SK-N-DZ (cell line): ENCODE measurements at places on chromosomes 7 and 10.

DNA sequence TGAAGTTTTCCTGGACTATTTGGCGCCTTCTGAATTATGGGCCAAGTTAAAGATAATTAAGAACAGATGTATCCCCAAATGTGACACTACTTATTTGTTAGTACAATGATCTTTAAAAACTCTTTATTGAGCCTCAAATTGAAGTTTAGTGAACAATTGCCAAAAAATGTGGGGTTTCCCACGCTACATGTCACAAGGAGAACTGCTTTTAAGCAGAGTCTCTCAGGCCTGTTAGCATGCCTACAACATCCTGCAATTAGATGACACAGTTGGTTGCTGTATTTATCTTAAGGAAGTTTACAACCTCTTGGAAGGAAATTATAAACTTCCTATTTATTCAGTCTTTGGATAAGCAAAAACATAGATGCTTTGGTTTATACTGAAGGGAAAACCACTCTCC is 733.0 kb downstream of the TNS3 start:
- no peak for DNase-seq

DNA sequence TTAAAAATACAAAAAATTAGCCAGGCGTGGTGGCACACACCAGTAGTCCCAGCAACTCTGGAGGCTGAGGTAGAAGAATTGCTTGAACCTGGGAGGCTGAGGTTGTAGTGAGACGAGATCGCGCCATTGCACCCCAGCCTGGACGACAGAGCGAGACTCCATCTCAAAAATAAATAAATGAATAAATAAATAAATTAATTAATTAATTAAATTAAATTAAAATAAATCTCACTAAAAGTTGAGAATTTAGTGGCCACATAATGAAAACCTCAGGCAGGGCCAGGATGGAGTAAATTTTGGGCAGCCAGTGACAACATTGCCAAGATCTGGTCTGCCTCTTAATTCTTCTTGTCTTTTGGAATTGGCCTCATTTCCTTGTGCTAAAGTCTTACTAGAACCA is 187.5 kb upstream of the FEZF1 start:
- DNase-seq: no peak

DNA sequence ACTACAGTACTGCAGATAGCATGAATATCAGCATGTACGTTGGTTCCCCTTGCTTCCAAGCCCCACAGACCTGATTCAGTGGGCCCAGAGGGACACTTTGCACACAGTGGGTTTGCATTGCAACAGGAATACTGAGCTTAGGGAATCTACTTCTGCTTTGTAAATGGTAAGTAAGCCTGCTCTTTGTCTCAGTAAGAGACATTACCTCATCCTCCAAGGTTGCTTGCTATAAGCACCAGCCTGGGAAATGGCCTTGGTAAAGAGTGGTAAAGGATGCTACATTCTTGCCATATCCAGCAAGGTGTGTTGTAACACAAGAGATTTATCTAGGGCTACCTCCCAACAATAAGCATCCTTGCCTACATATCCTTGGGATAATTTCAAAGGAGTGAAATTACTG is 730.5 kb downstream of the INHBA start:
- no peak for DNase-seq

GRCh38 chr7:50812841-50813475 is 30.3 kb upstream of the GRB10 start:
- no peak for DNase-seq

- no peak for DNase-seq
Observed at GRCh38 chr10:70354556-70354955, 27.9 kb downstream of the LRRC20 start.

GRCh38 chr10:6047847-6048246 is 14.3 kb downstream of the IL2RA start:
- DNase-seq: no peak

DNA sequence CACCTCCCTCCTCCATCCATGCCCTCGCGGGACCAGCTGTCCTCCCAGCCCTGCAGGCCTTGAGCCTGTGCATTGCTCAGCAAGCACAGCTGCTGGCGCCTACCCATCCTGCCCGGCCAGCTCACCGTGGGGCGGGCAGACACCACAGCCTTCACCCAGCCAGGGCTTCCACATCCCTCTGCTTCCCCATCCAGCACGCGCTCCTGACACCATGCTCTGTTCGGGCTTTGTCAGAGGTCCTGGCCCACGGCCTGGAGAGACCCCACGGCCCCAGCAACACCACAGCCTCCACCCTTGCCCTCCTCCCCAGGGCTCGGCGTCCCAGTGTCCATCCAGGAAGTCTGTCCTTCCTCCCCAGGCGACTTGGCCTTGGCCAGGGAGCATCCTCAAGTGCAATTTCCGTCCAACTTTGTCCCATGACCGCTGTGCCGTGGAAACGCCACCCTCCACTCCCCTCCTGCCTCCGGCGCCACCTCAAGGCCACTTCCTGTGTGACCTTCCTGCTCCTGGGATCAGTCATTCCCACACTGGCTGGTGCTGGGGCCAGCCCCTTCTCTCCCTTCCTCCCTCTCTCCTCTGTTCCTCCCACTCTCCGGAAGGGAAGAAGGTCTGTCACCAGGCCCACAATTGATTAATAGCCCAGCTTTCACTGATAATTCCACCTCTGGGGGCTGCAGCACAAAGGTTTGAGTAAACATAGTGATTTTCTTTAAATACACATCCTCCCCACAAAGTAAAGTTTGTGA is 71.5 kb upstream of the SMNDC1 start:
- no peak for DNase-seq

DNA sequence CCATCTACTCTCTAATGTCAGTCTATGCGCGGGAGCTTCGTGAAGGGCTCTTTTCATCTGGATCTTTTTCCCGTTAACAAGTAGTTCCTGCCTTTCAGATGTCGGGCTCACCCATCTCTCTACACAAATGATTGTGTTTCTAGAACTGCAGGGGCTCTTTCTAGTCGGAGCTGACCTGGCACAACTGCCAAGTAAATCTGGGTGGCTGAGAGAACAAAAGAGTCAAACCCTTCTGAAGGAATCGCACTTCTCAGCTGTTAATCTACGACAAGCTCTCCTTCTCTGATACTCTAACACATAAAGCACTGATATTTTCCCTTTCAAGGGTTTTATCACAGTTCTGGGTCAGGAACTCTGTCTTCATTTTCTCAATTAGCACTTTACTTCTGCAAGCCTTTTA is 144.7 kb downstream of the NRP1 start:
- DNase-seq: no peak

- DNase-seq: no peak
Observed at GRCh38 chr10:129524936-129525335, 57.9 kb downstream of the MGMT start.

DNA sequence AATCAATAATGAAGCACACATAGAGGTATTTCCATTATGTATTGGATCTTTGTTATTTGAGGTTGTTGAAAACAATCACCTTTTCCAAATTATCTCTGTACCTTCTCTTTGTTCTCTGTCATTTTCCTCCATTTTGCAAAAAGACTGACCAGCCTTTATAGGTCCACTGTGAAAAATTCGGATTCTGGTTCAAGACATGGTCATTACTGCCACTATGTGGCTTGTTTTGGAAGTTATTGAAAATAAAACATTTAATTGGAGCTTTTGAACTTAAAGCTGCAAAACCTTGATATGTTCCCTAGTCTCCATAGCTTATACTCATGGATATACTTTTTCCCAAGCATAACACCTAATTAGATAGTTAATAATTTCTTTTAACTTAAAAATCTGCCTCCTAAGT is 1094.4 kb downstream of the NRG3 start:
- peak; percentile 35 for DNase-seq

DNA sequence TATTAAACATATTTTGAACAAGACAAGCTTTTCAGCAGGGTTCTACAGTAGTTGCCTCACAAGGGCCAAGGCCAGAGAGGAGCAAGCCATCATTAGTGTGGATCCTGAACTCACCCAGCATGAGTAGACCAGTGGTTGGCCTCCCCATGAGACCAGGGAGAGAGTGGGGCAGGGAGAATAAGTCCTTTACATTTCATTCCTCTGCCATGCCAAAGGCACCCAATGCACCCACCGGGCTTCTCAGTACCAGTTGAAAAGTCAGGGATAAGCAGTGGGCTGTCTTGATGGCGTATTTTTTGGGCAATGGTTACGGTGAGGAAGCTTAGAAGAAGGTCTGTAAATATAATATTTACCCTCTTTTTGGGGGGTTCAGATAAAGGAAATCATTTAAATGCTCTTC is 16.6 kb downstream of the CRTAC1 start:
- no peak for DNase-seq

- no peak for DNase-seq
Observed at GRCh38 chr10:11602358-11602757, 9.1 kb downstream of the USP6NL start.

DNA sequence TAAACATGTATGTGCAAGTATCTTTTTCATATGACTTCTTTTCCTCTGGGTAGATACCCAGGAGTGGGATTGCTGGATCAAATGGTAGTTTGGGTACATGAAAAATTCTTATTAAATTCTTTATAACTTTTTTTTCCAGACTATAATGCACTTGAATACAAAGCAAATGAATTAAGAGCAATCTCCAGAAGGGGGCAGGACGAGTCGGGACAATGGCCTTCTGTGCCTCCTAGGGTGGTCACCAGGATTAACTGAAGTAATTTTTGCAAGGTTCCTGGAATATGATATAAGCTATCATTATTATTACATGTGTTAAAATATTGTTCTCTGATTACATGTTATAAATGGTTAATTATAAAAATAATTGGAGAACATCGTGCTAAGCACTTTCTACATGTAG is 127.2 kb downstream of the PPP1R17 start:
- no peak for DNase-seq

- DNase-seq: no peak
Observed at GRCh38 chr7:106231856-106232490, 52.8 kb downstream of the NAMPT start.

- no peak for DNase-seq
Observed at GRCh38 chr10:80502621-80503583, 34.8 kb upstream of the SH2D4B start.

GRCh38 chr10:29545122-29545521 is 89.6 kb downstream of the SVIL start:
- no peak for DNase-seq

DNA sequence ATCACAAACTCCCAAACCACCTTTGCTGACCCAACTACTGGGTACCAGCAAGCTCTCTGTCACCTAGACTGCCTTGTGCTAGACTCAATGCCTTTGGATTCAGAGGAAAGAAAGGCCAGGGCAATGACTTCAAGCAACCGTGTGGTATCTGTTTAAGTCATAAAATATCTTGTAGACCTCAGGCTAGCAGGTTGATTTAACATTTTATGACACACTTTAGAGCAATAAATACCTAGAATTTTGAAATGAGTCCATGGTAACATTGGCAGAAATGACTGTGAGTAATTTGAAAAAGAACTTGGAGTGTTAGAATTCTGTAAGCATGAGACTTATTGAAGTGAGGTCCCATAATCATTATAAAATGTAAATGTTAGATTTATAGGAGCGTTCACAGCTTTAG is 87.2 kb downstream of the TWIST1 start:
- DNase-seq: no peak

DNA sequence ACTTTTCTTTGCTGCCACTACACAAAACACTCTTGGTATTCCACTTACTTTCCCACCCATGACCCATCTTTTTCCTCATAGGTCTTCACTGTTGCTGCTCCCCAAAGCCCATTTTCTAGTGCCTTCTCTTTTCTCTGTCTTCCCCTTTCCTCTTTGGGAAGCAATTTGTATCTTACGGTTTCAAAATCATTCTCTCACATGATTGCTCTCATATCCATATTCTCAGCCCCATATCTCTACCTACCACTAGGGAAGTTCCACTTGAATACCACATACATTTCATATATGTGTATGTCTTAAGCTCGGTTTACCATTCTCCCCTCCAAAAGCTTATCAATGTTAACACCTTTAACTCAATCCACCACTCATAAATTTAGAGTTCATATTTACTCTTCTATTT is 3.2 kb upstream of the UBE2D1 start:
- no peak for DNase-seq

- DNase-seq: no peak
Observed at GRCh38 chr10:46273506-46274477, 13.0 kb upstream of the ANTXRL start.
